ENCODE measurements at places on chromosomes 2 and 18. TPM values are rescaled to one million over a fixed set of nuclear protein-coding genes. Genes with fewer than 3 reads are reported as not detected.

Gene RGPD5
- 8.1 TPM for total RNA-seq

Gene KIF1A
- total RNA-seq, result 2.7 TPM

Gene DNAJC5G
- not detected for total RNA-seq

Gene ACTG2
- 3.5 TPM for total RNA-seq

Gene EFEMP1
- 82.1 TPM for total RNA-seq
